ENCODE measurements at places on chromosomes 1 and 21.

- DNase-seq: no peak
These were observed 33.2 kb downstream of the RGS13 start for GRCh38 chr1:192669174-192669573.

GRCh38 chr1:59819566-59820438 lies 5.1 kb downstream of the HOOK1 start:
- no peak for DNase-seq

GRCh38 chr1:180586671-180587155 lies 27.9 kb downstream of the OVAAL start:
- peak; percentile 42 for DNase-seq

DNA sequence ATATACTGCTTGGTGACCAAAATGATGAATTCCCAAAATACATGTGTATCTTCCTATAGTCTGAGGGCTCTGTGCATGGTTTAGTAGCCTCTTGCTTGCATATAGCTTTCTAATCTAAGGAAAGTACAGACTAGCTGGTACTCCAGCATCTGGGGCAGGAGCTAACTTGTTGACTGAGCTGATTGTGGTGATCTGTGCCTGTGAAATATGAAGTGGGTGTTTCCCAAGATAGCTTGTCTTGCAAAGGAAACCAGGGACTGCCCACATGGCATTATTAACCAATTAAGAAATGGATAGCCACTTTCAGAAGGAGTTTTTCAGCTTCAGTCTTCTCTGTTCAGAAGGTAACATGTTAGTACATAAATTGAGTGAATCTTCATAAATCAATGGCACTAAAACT lies 219.8 kb downstream of the NEGR1 start:
- no peak for DNase-seq

- DNase-seq: no peak
These were observed 10.9 kb downstream of the GNB1 start for GRCh38 chr1:1879942-1880341.

GRCh38 chr1:236091933-236092318 lies 27.0 kb upstream of the NID1 start:
- DNase-seq: no peak

GRCh38 chr1:247385283-247385682 lies 30.7 kb upstream of the NLRP3 start:
- DNase-seq: no peak

DNA sequence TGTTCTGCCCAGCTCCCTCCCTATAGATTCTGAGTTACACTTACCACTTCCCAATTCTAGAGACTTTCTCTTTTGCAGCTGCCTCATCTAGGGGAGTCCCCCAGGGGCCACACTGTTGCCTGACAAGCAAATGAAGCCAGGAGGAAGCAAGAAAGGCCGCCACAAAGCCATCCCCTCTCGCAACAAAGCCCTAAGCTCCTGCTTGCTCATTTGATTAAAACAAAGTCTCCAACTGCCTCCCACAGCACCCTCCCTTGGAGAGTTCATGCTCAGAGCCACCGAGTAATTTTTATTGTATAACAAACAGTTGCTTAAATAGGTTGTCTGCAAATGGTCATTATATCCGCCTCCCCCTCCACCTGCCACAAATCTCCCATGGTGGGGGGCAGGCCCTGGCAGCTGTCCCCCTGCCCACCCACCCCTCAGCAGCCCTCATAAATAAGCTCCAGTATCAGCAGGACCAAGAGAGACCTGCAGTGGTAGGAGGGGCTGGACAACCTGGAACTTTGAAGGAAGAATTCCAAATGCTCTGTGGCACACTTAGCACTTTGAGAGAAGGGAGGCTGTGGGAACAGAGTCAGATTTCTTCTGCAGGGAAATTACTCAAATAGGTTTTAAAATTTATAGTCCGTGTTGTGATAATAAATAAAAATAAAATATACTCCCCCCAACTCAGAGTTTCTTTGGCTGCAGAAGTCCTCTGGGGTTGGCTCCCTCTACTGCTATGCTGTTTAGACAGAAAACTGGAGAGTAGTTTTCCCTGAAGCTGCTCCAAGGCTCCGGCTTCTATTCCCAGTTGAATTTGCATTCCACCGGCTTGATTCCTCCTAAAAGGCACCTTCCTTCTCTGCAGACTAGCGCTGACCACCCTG lies 237.5 kb downstream of the TTLL7 start:
- no peak for DNase-seq

DNA sequence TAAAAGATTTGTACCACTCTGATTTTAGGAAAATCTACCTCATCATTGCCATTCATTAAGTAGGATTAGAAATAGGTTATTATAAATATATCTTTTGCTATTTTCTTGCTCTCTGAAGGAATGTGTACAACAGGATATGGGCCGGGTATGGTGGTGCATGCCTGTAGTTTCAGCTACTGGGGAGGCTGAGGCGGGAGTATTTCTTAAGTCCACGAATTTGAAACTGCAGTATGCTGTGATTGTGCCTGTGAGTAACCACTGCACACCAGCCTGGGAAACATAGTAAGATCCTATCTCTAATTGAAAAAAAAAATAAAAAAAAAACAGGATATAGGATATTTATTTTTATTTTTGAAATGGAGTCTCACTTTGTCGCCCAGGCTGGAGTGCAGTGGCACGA lies 50.0 kb downstream of the CLIC4 start:
- DNase-seq: no peak

GRCh38 chr1:75984781-75985180 lies 52.6 kb upstream of the ASB17 start:
- no peak for DNase-seq

DNA sequence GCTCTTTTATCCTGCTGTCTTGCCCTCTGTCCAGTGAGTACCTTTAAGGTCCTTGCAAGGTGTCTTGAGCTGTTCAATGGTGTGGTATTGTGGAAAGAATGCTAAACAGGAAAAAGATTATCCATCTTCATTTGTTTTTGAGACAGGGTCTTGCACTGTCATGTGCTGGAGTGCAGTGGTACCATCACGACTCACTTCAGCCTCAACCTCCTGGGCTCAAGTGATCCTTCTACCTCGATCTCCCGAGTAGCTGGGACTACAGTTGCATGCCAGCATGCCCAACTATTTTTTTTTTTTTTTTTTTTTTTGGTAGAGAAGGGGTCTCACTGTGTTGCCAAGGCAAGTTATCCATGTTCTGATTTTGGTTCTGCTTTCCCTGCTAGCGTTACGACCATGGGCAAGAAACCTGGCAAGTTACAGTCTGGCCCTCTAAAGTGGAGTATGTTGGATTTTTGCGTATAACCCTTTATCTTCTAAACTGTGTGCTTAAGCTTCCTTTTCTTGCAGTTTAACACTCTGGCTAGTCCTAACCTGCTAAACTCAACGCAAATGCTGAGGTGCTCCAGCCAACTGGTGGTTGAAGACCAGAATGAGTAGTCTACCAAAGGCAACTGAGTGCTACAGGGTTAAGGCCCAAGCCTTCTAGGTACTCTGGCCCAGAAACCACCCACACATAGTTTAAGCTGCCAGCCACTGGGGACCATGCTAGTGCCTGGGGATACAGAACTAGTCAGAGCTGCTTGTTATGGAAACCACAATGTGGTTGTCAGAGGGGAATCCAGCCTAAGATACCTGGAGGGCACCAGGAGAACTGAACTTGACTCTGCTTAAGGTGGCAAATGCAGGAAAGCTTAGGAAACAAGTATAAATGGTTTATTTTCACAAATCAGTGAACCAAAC lies 7.9 kb downstream of the RPL11 start:
- peak; percentile 42 for DNase-seq

DNA sequence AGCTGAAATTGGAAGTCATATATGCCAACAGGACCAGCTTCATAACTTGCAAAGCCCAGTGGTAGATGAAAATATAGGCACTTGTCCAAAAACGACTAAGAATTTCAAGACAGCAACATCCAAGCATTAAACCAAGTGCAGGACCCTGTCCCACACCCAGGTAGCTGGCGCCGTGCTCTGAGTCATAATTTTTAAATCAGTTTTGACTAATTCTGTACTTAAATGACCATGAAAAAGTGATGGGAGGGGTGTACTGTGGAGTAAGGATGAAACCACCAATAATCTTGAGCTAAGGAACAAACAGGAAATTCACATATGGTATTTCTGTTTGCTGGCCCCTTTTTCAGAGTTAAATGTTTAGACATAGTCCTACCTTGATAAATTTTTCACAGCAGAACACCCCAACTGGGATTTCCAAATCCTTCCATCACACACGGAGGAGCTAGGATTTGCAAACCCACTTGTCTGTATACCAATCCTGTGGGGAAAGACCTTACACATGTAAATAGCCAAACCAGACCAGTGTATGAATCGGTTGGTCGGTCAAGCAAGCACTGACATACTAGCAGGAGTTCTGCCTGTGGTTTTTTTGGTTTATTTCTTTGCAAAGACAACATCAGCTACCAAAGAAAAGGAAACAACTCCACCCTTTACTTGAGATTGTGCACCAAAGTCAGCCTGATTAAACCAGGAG lies 235.7 kb upstream of the RAB4A start:
- DNase-seq: no peak

DNA sequence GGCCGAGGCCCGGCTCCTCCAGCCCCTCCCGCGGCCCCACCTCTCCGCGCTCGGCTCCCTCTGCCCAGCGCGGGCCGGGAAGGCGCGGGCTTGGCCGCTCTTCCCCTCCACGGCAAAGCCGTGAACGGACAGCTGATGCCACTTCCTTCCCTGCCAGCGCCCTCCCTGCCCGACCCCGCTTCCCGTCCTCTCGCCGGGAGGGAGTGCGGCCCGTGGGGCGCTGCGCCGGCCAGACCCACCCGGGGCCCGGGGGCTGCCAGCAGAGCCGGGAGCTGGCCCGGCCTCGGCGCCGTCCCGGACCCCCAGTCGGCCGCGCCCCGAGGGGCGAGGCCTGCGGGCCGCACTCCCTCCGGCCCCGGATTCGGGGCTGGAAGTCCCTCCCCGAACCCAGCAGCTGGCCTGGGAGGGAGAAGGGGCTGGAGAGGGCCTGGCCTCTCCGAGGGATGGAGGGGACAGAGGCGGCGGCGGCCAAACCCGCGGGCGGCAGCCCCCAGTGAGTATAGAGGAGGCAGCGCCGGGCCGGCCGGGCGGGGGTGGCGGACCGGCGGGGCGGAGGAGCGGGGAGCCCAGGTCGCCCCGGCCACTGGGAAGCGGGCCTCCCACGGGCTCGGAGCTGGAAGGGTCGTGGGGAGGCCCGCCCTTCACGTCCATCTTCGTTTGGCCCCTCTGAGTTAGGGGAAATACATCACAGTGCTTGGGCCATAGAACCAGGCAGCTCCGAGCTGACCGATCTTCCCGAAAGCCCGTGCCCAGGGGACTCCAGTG lies at the start of gene KIAA1614:
Gene KIAA1614, plus strand, starts transcription at position 97 of the 765 bp plus-strand sequence. Its CDS starts 347 bp downstream, at position 444.
- peak; percentile 67 for DNase-seq

DNA sequence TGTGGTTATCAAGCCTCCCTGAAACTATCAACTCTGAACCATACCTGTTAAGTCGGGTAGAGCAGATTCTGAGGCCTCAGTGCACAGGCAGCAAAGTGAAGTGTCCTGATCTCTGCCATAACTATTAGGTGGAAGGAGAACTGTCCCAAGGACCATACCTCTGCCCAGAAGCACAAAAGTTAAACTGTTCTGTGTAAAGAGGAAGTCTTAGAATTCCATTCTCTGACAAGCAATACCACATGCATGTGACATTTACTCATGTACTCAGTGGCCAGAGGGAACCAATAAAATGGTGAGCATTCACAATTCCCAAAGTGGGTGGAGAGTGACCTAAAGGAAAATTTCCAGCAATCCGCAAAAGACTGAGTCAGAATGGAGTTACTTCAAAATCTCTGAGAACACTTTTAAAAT lies 61.0 kb downstream of the TOR3A start:
- DNase-seq: peak; percentile 67

GRCh38 chr1:162236201-162236600 lies 140.5 kb downstream of the SPATA46 start:
- DNase-seq: no peak

DNA sequence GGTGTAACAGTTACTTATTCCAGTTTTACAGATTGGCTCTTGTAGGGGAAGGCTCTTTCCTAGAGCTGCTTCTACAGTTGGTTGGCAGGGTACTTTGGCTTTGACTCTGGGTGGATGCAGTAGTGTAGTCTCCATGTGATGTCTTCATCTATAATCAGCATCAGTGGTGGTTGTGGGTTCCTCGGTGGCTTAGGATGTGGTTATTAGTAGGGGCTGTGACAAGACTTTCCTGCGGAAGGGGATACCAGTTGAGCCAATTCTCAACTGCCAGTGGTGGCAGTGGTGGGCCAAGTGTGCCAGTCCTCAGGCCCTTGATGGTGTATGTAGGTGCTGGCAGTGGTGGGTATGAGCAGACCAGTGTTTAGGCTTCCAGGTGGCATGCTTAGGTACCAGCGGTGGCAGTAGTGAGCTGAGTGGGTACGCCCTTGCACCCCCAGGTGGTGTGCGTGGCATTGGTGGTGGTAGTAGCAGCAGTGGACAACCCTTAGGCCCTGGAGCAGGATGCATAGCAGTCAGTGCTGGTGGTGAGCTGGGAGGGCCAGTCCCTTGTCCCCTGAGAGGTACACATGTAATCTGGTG lies 27.2 kb upstream of the KLF18 start:
- no peak for DNase-seq

DNA sequence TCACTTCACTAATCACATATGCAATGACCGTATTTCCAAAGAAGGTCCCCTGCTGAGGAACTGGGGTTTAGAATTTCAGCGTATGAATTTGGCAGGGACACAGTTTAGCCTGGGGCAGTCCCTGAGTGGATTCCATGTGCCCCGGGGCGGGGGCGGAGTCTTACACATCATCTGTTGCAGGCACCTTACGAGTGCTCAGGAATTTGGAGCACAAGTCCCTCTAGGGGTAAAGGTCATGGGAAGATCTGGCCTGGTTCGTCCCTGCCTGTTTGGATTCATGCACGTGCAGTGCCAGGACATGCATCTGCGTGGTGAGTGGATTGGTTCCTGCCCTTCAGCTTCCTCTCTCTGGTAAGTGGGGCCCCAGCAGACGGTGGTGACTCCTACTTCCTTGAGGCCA lies 208.3 kb upstream of the C1orf174 start:
- DNase-seq: peak; percentile 50

DNA sequence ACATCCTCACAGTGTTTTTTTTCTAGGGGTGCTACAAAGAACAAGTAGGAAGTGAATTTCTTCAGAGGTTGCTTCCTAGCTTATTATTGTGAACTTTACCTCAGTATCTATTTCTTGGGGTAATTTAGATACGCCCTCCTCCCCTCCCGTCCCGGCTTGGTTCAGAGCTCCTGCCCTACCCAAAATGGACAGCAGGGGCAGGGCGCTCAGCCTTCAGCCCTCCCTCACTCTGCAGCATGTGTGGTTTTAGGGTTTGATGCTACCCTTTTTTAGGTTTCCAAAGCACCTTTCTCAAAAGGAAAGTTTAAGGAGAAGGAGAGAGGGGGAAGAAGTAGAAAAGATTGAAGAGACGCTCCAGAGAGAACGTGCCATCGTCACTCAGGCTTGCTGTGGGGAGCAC lies 16.9 kb upstream of the POGK start:
- peak; percentile 32 for DNase-seq

GRCh38 chr1:209989525-209989924 lies 51.5 kb downstream of the SYT14 start:
- no peak for DNase-seq

GRCh38 chr1:232547938-232548484 lies 81.9 kb downstream of the SIPA1L2 start:
- DNase-seq: no peak

DNA sequence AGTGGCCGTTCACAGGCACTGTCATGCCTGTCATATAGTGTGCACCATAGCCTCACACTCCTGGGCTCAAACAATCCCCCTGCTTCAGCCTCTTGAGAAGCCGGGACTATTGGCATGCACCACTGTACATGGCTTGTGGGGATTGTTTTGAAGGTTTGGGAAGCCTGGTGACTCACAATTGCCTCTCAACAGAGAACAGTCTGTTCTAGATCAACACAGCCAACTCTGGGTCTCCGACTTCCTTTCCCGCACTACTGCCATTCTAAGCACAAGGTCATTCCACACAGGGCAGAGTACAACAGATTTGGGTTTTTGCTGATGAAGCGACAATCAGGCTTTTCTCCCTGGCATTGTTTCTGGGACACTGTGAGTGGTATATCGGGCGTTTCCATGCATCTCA lies 15.5 kb upstream of the AHCTF1 start:
- DNase-seq: no peak

Measured in mesendoderm (in vitro differentiated cells).